Fibroblast of upper back skin (primary cell): ENCODE measurements at places on chromosomes 4 and X.

DNA sequence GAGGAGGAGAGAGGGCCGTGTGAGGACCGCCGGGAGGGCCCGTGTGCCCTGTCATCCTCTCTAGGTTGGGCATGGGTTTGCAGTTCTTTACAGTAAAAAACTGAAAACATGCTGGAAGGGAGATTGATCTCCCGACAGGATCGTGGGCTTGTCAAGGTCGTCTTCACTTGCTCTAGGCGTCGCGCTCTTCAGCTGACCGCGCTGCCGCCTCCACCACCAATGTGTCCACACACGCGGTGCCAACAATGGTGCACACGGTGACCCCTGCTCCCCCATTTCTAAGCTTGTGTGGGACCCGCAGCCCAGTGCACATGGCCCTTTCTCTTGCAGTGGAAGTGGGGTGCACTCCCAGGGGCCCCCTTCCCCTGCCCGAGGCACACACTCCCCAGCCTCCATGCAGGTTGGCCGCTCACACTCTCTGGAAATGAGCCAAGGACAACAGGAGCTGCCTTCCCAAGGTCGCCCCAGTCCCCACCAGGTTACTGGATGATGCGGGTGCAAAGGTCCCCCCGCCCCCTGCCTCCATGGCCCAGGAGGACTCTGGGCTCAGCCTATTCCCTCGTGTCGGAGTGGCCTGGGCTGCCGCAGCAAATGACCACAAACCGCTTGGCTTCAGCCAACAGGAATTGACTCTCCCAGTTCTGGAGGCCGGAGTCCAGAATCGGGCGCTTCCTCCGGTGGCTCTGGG is 1.7 kb upstream of the ZFP92 start:
- no peak for DNase-seq

DNA sequence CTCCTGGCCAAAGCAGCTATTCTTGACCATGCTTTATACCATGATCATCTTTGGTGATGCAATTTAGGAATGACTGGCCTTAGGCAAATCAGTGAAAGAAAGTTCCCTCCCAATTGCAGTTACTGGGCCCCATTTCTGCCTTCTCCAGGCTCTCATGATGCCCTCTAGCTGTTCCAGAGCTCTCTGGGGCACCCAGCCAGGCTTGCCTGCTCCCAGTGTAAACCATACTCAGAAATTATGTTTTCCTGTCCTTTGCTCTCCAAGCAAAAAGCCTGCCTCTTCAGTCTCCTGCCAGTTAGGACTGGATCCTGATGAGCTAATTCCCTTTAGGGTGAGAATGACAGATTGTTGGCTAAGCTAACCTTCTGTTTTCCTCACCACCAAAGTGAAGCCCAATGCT is 85.3 kb upstream of the RBPJ start:
- DNase-seq = peak; percentile 38

DNA sequence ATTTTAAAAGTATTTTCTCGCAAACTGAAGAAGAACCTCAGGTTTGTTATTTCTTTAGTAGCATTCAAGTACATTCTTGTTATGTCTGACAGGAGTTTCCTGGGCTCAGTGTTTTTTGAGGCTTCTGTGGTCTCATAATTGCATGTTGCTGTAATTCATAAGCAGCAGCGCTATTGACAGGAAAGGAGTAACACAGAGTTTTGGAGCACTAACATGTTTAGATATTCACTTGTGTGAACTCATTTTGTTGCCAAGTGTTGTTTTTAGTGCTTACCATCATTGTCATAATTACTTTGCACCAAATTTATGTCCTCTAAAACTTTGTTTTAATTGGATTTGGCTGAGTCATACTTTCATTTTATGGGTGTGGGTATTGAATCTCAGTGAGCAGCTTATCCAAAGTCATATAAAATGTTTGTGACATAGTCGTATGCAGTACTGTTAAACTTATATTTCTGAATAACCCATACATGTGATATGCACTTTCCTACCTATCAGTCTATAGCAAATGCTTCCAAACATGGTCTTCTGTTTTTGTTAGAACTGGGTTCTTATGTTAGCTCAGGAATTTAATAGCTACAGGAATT is 358.7 kb upstream of the CTSO start:
- DNase-seq = peak; percentile 53

GRCh38 chrX:66601522-66601921 is 37.4 kb downstream of the EDA2R start:
- DNase-seq = no peak

DNA sequence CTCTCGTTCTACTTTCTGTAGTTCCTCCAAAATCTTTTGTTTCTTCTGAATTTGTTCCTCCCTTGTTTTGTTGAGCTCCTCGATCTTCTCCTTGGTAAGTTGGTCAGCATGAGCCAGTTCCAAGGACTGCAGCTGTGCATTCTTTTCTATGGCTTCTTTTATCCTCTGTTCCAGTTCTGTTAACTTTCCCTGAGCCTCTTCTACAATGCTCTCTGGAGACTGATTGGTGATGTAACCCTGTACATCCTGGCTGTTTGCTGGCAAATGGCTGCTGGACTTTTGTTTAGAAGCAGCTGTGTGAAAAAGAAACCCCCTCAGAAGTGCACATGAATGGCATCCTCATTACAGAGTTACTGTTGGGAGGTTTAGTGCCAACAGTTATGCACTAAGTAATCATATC is 70.5 kb upstream of the COX18 start:
- peak; percentile 5 for DNase-seq

DNA sequence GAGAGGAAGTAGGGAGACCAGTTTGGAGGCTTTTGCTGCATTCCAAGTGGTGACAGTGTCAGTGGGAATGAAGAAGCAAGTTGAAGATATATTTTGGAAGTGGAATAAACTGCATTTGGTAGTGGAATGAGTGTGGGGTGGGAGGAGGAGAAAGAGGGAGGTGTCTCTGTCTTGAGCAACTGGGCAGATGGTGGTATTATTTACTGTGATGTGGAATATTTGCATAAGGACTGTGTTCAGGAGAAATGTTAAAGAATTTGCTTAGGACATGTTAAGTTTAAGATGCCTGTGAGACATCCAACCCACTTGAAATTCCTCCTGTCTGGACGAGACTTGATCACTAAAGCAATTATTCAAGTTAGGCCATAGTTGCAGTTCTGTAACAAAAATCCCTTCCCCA is 448.9 kb upstream of the AMOT start:
- no peak for DNase-seq

GRCh38 chr4:8148159-8148558 is 10.5 kb downstream of the ABLIM2 start:
- no peak for DNase-seq

DNA sequence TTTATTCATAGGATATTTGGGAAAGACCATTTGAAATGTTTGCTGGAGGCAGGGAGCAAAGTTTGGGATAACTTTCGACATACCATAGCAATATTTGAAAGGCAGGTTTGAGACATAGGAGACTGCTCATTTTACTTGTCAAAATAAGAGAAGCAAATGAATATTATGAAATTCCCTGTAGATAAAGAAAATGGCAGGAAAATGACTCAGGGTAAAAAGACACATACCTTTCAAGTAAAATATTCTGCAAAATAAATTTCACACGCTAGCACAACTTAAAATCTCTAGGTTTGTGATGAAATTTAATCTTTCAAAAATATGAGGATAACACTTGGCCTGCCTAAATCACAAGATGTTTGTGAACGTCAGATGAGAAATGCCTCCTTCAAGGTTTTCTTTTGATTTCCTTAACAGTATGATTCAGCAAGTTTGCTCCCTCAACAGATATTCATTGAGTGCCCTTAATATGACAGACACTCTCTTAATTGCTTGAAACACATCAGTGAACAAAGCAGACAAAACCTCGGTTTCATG is 6.6 kb downstream of the TMEM156 start:
- peak; percentile 22 for DNase-seq

- DNase-seq = peak; percentile 59
These were observed 208.2 kb downstream of the APBB2 start for GRCh38 chr4:41006141-41006540.

- peak; percentile 54 for DNase-seq
These were observed 550 bp downstream of the CBR4 start for GRCh38 chr4:169009286-169010124.

- no peak for DNase-seq
These were observed 1670.4 kb upstream of the AGA start for GRCh38 chr4:179112441-179113170.

DNA sequence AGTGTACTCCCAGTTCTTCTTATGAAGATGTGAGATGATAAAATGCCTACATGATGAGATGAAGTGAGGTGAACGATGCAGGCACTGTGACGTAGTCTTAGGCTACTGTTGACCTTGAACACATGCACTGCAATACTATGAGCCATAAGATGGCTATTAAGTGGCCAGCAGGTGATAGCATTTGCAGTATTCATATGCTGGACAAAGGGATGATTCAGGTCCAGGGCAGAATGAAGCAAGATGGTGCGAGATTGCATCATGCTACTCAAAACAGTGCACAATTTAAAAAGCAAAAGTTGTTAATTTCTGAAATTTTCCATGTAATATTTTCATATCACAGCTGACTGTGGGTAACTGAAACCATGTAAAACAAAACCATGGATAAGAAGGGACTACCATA is 781.4 kb downstream of the PCDH18 start:
- DNase-seq = peak; percentile 11

DNA sequence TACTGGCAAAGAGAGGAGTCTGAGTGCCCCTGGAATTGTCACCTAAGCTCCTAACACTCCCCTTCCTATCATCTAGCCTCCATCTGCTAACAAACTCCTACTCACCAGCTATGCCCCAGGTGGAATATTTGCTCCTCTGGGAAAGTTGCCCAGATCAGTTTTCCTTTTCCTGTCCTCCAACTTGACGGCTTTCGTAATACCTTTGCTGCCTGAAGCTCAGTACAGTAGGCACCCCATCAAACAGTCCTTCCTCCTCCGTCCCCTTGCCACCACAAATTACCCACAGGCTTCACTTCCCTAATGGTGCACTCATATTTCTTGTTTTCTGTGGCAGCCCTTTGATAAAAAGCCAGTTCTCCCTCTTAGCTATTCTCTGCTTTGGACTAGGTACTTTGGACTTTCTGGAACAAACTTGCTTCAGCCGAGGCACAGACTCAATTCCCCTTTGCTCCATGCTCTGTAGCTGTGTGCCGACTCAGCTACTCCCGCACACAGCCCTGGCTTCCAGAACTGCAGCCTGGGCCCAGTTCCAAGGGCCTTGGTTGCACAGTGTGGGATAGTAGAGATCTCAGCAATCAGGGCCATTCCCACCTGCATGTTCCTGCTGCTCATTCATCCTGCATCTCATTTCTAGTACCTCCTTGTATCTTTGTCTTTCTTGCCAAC is 605.1 kb downstream of the BCOR start:
- no peak for DNase-seq

DNA sequence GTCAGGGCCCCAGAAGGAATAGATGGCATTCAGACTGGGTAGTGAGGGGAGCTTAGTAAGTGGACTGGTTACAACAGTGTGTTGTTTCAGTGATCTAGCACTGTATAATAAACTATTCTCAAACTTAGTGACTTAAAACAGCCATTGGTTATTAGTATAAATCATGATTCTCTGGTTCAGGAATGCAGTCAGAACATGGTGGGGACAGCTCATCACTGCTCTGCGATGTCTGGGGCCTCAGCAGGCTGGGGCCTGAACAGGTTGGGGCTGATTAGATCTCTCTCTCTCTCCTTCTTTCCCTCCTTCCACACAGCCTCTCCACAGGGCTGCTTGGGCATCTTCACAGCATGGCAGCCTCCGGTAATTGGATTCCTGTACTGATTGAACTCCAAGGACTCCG is 160.4 kb downstream of the GATB start:
- DNase-seq = no peak
